ENCODE measurements at places on chromosomes 5 and 9.

- DNase-seq: no peak
These were observed 1.4 kb upstream of the PKD2L2 start for GRCh38 chr5:137887831-137888230.

- DNase-seq: no peak
These were observed 88.0 kb upstream of the ELL2 start for GRCh38 chr5:96049398-96050272.

DNA sequence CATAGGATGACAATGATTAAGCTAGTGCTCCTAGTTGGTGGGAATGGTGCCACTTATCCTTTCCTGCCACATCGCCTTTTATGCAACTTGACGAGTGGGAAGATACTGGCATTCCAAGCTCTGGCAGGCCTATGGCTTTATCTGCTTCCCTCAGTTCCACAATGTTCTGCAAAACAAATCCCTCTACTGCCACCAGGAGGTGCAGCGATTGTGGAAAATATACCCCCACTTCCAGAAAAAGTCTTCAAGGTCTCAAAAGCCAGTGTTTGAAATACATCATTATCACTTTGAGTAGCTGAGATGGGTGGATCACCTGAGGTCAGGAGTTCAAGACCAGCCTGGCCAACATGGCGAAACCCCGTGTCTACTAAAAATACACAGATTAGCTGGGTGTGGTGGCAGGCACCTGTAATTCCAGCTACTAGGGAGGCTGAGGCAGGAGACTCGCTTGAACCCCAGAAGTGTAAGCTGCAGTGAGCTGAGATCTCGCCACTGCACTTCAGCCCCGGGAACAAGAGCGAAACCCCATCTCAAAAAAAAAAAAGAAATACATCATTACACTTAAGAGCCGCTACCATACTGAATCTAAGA is 3.4 kb downstream of the CLINT1 start:
- peak; percentile 11 for DNase-seq

DNA sequence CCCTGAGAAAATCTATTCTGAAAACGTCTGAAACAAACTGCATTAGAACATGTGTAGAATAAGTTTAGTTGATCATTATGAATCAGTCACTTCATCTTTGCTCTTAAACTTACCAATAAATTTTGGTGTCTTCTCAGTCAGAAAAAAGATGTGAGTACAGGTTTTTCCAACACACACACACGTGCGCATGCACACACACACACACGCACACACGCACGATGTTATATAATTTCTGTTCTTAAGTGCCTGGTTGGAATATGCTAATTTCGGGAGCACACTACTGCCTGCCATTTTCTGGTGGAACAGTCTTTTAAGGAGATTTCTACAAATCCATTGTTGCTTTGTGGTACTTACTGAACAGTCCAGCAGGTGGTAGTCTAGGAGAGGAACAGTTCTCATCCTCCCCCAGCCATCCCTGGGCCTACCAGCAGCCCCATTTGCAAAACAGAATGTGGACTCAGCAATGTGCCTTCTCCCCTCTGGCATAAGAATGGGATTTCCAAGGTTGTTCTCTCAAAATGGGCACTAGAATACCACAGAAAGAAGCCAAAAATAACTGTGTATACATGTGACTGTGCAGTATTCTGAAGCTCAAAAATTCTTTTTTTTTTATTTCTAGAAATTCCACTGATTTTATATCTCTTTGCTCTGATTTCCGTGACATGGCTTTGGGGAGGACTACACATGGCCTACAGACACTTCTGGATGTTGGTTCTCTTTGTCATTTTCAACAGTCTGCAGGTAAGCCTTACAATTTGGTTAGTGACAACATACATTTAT is 281.3 kb downstream of the ARRDC3 start:
- DNase-seq: peak; percentile 52

DNA sequence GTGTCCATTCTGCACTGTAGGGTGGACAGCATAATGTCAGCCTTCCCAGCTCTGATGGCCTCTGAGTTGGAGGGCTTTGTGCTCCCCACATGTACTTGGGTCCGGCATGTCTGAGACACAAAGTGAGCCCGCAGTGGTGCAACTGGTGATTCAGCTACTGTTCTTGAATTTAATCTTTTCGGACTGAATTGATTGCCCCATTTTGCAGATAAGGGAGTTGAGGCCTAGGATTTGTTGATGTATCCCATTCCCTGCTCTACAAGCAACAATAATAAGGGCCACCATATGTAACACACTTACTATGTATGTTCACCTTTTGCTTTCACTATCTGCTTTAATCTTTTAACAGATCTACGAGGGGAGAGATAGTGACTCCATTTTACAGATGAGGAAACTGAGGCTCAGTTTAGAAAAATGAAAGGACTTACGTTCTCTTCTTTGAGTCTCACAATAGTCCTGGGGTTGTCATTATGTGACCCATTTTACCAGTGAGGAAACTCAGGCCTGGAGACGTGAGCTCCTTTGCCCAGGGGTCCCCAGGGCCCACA is 4.5 kb downstream of the GSN start:
- no peak for DNase-seq

- no peak for DNase-seq
These were observed 4.7 kb downstream of the C5orf46 start for GRCh38 chr5:147901599-147902039.

GRCh38 chr9:93017621-93018020 is 40.9 kb upstream of the SUSD3 start:
- no peak for DNase-seq

GRCh38 chr9:83570359-83570758 is 32.2 kb upstream of the FRMD3 start:
- DNase-seq: no peak

- DNase-seq: no peak
These were observed 81.8 kb downstream of the ZNF618 start for GRCh38 chr9:113957821-113958341.
